ENCODE measurements at places on chromosomes 12 and 14. TPM values are rescaled to one million over a fixed set of nuclear protein-coding genes. Genes with fewer than 3 reads are reported as not detected.
A peak's percentile ranks its signal among the peaks of the same experiment; 100 is the strongest.

DNA sequence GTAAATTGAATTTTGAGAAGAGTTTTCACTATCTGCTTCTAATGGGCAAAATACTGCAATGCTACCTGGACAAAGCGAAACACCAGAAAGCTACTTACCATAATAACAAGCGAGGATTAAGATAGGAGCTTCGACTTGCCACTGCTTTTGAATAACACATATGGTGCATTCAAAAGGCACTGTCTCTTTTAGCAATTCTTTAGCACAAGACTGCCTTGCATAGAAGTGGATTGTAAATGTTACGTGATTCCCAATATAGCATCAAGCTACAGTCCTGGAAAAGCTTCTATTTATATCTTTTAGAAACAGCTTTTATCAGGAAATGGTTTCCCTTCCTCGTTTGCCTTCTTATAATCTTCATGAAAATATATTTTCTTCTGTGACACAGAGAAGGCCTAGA, 258.7 kb upstream of the PDE3A start:
- peak; percentile 19 for DNase-seq

- DNase-seq = peak; percentile 73
These were observed 116.3 kb upstream of the VASH1 start for GRCh38 chr14:76644855-76645518.

The TBX3 gene
- total RNA-seq = not detected

GRCh38 chr12:8662593-8662992, at the start of gene MFAP5:
Gene MFAP5, minus strand, starts transcription at chr12:8662826. Its CDS starts 722 bp downstream, at chr12:8662104.
- no peak for DNase-seq

DNA sequence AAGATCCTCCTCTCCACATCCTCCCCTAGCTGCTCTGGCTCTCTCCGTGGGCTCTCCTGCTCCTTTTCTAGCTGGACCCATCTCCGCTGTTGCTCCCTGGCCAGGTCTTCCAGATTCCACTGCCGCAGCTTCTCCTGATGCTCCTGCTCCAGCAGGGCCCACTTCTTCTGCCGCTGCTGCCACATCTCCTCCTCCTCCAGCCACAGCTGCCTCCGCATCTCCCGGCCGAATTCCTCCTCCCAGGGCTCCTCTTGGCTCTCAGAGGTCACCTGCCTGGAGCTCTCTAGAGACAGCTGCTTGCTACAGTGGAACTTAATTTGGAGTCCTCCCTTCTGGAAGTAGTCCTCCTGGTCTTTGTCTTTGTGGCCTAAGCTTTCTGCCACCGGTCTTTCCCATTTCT, 5.5 kb downstream of the FAM186B start:
- no peak for DNase-seq

DNA sequence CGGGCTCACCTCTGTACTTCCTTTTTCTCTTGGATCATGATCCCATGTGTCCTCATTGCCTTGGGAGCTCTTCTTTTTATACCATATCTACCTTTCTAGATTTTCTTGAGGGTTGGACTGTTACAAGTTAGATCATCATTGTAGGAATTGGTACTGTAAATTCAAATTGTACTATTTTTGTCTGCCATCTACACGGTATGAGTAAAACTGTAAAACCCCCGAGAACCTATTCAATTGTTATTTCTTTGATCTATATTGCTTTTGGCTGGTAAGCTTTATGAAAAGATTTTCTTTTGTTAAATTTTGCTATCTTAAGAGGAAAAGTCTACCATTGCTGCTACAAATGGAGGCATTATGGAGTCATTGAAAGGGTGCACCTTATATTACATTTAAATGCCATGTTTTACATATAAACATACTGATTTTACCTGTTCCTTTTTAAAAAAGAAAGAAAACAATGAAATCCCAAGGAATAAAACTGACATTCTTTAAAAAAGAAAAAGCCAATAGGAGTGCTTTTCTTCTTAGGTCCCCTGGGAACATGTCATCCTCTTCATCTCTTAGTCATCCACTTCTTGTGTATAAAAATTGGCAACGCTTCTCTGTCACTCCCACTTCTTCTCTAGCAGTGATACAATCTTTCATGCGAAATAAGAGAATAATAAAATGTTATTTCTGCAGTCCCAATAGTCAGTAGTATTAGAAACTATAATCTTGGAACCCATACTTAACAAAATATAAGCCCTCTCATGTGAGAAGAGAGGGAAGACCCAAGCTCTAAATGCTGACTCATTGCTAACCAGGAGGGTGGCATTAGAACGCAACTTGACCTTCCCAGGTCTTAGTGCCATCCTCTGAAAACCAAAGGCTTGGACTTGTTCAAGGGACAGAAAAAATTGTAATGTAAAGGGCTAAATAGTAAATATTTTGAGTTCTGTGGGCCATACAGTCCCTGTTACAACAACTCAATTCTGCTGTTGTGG, 20.4 kb downstream of the RGS6 start:
- no peak for DNase-seq

The MYF5 gene
- not detected for total RNA-seq

The SRRM4 gene
- 2.6 TPM for total RNA-seq

The TAS2R31 gene
- total RNA-seq = not detected

DNA sequence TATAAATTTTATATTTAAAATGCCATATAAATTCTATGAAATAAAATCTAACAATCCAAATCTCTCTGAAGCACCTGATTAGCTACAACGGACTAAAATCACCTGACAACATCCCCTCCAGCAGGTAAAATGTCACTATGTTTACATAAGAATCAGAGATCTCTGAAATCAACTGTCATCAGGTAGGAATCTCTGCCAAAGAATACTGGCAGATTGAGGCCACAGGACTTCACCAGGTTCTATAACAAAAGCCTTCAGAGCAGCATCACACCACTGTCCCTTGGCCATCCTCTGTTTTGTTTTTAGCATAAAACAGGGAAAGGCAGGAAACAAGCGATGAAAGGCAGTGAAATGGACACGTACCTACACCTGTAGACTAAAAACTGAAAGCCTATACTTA, 22.1 kb downstream of the FGD6 start:
- no peak for DNase-seq
